NAMALWA (cell line): ENCODE measurements at places on chromosomes 3 and 15.

DNA sequence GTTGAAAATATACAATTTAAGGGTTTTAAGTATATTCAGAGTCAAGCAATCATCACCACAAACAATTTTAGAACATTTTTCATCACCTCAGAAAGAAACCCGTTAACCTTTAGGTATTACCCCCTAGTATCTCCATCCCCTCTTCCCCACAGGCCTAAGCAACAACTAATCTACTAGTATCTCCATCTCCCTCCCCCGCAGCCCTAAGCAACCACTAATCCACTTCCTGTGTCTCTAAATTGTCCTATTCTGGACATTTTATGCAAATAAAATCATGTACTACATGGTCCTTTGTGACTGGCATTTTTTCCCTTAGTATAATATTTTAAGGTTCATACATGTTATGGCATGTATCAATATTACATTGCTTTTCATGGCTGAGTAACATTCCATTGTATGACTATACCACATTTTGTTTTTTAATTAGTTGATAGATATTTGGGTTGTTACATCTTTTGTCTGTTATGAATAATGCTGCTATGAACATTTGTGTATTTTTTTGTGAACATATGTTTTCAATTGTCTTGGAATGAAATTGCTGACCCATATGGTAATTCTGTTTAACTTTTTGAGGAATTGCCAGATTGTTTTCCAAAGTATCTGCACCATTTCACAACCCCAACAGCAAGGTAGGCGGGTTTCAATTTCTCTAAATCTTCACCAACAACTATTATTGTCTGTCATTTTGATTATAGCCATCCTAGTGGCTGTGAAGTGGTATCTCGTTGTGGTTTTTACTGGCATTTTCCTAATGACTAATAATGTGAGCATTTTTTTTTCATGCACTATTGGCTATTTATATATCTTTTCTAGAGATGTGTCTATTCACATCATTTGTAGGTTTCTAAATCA is 215.6 kb upstream of the CD96 start:
- DNase-seq, result no peak

- DNase-seq, result no peak
Measured at GRCh38 chr15:60130398-60130797, 126.3 kb downstream of the FOXB1 start.

GRCh38 chr3:28544831-28545230 is 196.2 kb upstream of the AZI2 start:
- DNase-seq, result no peak

- DNase-seq, result peak; percentile 53
Measured at GRCh38 chr15:31341496-31342195, 15.0 kb downstream of the KLF13 start.

GRCh38 chr15:61227269-61227949 is 1.7 kb downstream of the RORA start:
- DNase-seq, result no peak

- no peak for DNase-seq
Measured at GRCh38 chr3:183818706-183819624, 6.4 kb downstream of the MAP6D1 start.

GRCh38 chr15:40567111-40567510 is 2.0 kb upstream of the RPUSD2 start:
- peak; percentile 58 for DNase-seq

DNA sequence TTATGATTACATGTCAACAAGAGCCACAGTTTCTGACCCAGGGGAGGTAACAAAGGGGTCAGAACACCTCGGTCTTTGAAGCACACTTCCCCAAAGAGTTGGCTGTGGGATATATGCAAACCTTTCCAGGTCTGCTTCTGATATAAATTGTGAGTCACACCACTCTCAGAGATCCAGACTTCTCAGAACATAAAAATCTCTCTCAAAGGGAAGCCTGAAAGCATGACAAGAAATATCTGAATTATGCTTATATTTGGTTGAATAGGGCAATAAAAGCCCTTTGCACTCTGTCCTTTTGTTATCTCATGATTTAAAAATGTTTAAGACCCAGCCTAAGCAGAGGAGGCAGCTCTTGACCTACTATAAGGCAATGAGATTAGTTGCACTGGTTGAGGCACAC is 56.8 kb downstream of the MYH15 start:
- DNase-seq, result no peak

DNA sequence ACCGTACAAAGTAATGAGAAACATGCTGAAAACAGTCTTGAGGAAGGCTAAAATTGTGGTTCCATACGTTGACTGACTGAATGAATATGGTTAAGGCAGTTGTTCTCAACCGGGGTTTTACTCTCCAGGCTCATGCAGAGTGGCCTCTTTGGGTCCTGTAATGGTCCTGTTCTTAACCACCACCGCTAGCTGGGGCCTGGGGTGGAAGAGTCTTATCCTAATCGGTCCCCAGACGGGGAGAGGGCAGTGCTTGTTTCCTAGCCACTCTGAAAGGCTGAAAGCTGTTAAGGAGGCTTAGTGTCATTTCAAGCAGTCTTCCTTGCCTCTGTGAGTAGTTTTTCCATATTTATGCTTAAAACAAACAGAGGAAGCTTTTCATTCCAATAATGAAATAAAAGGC is 32.0 kb downstream of the SELENOT start:
- no peak for DNase-seq

DNA sequence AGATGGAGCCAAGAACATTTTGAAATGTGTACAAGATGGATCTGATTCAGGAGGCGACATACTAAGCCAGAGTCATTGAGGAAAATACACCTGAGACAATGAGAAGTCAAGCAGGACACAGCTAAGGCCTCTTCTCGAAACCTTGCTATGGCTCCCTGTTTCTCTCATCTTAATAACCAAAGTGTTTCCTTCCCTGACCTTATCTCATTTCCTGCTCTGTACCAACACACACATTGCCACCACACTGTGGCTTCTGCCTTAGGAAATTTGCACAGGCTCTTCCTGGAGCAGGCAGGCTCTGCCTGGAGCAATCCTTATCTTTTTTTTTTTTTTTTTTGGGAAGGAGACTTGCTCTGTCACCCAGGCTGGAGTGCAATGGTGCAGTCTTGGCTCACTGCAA is 36.6 kb downstream of the OXSM start:
- no peak for DNase-seq

GRCh38 chr3:138429665-138430064 is 4.8 kb upstream of the ESYT3 start:
- DNase-seq, result no peak

DNA sequence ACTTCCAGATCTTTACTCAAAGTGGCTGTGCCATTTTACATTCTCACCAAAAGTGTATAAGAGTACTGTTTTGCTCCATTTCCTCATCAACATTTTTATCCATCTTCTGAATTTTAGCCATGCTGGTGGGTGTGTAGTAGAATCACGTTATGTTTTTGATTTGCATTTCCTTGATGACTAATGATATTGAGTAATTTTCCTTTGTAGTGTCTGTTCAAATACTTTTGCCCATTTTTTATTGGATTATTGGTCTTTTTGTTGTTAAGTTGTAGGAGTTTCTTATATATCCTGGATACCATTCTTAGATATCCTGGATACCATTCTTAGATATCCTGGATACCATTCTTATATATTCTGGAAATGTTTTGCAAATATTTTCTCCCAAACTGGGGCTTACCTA is 344.9 kb downstream of the LRRC3B start:
- DNase-seq, result no peak

DNA sequence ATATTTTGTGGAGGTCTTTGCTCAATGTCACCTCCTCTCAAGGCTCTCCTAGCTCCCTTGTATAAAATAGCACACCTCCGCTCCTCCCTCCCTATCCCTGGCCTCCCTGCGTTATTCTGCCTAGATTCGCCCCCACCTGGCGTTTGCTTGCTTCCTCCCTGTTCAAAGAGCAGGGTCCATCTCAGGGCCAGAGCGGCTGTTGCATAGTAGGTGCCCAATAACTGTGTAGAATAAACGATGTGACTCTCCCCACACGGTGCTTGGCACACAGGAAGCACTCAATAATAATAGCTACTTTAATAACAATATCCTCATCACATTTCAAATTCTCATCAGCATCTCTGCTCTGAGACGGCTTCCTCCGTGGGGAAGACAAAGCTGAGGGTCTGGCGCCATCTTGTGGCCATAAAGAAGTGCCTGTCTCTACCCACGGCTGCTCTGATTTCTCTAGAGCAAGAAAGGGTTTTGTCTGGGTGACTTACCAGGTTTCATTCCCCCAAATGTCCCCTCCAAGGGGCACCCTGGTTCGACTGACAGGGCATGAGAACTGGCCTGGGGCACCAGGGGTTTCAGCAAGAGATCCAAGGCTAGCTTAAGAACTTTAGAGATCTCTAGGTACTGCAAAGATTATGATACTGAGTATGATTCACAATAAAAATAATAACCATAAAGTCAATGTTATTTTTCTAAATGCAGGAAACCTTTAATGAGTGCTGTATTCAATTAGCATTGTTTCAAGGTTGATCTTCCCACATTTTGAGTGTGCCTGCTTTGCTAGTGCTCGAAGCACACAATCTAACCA is 16.1 kb downstream of the CD276 start:
- peak; percentile 87 for DNase-seq

- no peak for DNase-seq
Measured at GRCh38 chr3:38950581-38950980, 101.2 kb downstream of the SCN11A start.

DNA sequence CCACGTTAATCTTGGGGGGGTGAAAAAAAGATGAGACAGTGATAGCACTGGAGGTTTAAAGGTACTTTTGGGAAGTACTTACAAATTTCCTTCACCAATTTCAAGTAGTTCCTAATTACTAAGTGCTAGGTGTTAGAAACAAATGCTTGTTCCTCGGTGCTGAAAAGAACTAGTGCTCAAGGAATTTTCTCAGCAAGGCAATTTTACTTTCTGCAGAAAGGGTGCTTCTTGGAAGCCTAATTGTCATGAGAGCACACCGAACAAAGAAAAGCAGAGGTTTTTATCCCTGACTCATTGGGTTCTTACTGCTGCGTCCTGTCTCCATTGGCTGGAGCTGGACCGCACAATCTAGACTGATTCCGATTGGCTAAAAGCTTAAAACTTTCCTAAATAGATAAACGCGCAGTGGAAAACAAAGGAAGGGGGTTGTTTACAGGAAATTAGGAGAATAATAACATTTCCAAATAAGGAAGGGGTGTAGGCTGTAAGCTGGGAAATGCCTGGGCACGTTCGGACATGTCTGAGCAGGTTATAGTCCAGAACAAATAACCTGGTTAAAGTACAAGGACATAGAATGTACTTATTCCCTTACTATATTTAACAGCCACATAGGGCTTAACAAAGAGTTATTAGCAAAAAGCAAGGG is 49.6 kb downstream of the CHD2 start:
- DNase-seq, result no peak

- peak; percentile 69 for DNase-seq
Measured at GRCh38 chr15:67833710-67834511, 5.9 kb downstream of the RNU6-1 start.

DNA sequence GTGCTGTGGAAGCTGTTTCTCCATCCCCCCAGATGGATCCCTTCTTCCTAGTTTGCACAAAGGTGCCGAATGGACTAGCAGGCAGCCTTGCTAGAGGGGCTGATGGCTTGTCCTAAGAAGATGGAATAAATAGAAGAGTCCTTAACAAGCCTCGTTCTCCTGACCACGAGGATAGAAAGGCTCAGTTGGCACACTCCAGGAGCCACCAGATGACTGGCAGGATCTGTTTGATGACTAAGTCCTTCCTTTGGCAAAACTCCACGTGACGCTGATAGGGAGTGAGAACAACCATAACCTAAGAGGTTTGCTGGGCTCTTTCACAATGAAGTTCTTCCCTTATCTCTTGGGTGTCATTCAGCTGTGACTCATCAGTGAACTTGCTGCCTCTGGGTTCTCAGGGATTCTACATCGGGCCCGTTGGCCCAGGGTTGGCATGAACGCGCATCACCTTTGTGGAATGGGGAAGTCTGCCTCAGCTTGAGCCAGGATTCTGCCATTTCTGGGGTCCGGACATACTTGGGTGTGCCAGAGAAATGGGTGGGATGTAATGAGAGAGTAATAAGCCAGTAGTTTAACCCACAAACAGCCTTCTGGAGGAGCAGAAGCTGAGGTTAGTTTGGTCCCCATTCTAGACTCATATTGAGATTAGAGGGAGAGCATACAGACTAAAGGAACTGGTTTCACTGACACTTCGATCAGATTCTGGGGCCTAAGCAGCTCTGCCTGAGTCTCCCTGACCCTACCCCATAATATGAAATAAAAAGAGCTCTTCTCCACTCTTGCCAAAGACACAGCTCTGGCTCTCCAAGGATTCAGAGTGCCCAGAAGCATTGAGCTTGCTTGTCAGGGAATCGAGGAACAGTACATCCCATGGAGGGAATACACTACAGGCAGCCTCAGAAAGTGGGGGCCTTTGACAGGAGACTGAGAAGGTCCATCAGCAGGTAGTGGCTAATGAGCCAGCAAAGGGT is 2.0 kb upstream of the MELTF start:
- DNase-seq, result peak; percentile 36

GRCh38 chr15:90570643-90571042 is 40.9 kb downstream of the CRTC3 start:
- no peak for DNase-seq

GRCh38 chr3:129282727-129283327 is 4.2 kb downstream of the HMCES start:
- DNase-seq, result peak; percentile 96

- DNase-seq, result no peak
Measured at GRCh38 chr3:182315313-182315712, 478.0 kb upstream of the ATP11B start.

DNA sequence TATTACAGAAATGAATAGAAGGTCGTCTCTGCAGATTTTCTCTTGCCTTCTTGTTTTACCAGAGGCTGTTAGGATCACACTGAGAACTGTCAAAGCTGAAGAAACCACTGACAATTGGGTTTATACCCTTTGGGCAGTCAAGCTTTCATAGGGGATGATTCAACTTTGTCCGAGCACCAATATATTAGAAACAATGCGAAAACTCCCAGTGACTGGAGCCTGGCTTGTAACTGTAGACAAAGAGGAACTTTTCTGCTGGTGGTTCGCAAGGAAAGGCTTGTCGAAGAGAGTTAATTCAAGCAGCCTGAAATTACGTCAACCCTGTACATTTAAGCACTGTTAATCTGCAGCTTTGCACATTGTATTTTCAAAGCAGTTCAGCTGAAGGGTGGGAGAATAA is 193.2 kb upstream of the ZNF385D start:
- no peak for DNase-seq

DNA sequence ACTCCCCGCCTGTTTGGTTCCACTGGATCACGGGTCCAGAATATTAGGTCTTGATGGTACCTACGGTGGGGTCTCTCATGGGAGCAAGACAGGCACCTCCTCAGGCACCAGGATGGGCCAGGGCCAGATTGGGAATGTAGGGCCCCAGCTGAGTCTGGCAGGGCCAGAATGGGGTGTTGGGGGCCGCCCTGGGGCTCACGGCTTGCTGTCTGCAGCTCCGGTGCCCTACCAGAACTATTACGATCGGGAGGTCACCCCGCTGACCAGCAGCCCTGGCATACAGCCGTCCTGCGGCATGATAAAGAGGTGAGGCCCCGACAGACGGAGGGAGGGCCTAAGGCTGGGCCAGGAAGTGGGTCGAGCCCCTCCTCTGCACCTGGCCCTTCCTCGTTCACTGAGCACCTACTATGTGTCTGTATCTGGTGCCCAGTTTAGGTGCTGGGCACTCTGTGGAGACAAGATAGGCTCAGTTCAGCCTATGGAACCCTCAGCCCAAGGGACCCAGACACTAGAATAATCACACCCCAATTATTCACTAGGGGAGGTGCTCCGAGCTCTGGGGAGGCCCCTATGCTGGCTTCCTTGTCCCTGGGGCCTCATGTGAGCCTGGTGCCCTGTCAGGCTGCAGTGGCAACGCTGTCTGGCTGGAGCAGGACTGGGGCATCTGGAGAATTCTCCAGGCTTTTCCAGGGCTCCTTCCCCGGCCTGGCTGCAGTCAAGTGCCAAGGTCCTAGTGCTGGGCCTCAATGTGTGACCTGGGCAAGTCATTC is 37.9 kb downstream of the PSTPIP1 start:
- DNase-seq, result no peak
